Stimulated activated CD8-positive, alpha-beta memory T cell treated with anti-CD3 and anti-CD28 coated beads, Interleukin-7, amount 100 ng/mL, for 48 hours (primary cell): ENCODE measurements at places on chromosomes 5 and 9.

- no peak for DNase-seq
These were observed 1556.8 kb downstream of the EFNA5 start for GRCh38 chr5:106113922-106114321.

DNA sequence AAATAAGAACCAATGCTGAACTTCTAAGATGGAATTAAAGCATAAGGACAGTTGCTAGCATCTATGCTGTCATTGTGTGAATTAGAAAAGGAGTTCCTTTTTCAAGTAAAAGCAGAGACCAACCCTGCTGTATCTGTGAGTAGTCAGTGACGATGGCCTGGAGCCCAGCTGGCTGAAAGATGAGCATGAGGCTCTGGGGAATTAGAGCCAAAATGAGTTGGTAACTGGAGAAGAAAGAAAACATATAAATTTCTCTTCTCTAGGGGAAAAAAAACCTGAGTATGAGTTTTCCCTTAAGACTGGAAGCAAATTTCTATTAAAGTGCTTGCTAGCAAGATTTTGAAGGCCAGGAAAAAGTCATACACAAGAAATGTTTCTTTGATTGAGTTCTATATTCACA lies 1.6 kb upstream of the SPZ1 start:
- DNase-seq, result no peak

GRCh38 chr9:131279863-131280570 lies 3.7 kb upstream of the FAM78A start:
- DNase-seq, result no peak

DNA sequence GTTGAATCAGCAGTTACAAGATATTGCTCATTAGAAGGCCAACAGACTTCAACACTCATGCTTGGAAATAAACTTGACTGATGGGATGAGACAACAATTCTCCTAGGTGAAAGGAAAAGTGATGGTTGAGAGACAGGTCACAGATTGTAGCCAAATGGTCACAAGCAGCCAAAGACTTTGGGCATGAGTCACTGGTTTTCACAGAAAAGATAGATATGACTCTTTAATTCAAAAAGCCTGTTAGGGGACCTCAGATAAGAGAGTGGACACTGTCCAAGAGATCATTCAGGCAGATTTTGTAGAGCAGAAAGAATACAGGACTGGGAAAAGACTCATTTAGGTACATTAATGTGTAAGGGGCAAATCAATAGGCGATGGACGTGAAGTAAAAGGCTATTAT lies 982.5 kb downstream of the MAT2B start:
- no peak for DNase-seq

GRCh38 chr9:25889661-25890060 lies 211.4 kb upstream of the TUSC1 start:
- DNase-seq, result no peak

- no peak for DNase-seq
These were observed 43.7 kb downstream of the STK10 start for GRCh38 chr5:172144291-172144815.
